ENCODE measurements at places on chromosomes 12 and 14.
A peak's percentile ranks its signal among the peaks of the same experiment; 100 is the strongest.

DNA sequence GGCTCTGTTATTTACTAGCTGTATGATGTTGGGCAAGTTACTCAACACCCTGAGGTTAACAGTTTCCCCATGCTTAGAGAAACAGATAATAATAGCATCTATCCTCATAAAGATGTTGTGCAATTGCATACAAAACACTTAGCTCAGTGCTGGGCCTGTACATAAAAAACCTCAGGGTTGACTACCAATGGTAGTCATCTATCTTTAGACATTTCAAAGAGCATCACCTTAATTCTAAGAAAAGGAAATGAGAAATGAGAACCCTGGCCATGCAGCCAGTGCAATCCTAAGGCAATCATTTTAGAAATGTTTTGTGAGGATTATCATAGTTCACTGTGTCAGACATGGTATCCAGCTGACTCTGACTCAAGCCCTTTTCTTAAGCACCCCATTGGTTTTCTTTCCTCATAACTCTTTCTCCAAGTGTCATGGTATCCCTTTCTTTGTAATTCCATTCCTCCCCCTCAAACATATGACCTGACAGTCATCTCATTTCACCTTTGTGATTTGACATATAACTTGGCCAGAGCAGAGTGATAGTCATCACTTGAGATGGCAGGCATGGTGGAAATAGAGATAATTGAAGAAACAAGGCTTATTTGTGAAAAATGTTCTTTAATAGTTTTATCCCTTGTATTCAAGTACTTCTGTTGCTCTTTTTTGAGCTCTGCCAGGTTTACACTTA is 29.5 kb upstream of the OSBPL8 start:
- DNase-seq: no peak

DNA sequence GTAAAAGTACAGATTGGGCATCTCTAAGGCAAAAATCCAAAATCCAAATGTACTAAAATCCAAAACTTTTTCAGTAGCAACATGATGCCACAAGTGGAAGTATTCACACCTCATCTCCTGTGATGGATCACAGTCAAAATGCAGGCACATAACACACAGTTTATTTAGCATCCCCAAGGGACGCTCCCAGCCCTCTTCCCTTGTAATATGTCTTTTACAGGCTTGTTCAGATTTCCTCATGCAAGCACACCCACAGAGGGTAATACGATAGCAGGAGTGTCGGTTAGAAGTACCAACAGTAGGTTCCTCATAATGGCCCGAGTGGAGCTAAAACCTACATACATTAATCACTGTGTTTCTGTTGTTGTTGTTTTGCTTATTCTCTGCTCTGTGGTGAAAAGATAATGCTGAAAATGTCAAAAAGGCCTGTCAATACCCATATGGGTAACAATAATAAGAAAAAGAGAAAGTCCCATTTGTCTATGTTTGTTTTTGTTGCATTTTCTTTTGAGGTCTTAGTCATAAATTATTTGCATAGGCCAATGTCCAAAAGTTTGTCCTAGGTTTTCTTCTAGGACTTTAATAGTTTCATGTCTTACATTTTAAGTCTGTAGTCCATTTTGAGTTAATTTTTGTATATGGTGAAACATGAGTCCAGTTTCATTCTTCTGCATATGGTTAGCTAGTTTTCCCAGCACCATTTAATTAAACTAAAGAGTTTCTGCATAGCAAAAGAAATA is 133.1 kb downstream of the LRIG3 start:
- DNase-seq: no peak

GRCh38 chr12:50185301-50185895 is 18.2 kb upstream of the CERS5 start:
- no peak for DNase-seq

DNA sequence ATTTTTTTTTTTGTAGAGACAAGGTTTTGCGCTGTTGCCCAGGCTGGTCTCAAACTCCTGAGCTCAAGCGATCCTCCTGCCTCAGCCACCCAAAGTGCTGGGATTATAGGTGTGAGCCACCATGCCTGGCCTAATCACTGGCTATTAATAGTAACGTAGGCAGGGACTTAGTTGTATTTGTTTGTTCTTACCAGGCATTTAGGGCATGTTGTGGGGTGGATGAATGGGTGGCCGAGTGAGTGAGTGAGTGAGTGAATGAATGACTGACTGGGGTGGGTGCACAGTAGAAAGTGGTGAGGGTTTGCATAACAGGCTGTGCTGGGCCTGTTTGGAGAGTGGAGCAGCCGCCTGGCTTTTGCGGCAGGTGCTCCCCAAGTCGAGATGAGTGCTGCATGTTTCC is 87.0 kb downstream of the FOXN4 start:
- no peak for DNase-seq

GRCh38 chr14:22486675-22487074 is 102.3 kb downstream of the DAD1 start:
- DNase-seq: no peak

- DNase-seq: no peak
These were observed 169.5 kb upstream of the EGLN3 start for GRCh38 chr14:34120185-34120977.

DNA sequence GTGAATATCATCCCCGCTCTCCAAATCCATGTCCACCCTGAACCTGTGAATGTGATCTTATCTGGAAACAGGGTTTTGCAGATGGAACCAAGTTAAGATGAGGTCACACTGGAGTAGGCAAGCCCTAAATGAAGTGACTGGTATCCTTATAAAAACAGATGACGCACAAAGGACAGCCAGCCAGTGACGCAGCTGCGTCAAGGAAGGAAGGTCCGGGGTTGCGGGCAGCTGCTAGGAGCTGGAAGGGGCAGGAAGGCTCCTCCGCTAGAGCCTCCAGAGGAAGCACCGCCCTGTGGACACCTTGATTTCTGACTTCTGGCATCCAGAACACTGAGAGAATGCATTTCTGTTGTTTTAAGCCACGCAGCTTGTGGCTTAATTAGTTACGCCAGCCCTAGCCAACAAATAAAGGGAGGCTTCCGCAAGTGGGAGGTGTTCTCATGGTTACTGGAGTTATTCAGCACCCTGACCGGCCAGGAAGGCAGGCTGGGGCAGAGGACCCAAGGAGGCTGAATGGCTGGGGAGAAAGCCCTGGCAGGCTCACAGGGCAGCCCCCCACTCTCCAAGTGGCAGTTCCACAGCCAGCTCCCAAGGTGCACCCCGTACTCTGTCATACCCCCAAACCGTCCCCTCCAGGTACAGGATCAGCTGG is 127.6 kb upstream of the NCOR2 start:
- no peak for DNase-seq

DNA sequence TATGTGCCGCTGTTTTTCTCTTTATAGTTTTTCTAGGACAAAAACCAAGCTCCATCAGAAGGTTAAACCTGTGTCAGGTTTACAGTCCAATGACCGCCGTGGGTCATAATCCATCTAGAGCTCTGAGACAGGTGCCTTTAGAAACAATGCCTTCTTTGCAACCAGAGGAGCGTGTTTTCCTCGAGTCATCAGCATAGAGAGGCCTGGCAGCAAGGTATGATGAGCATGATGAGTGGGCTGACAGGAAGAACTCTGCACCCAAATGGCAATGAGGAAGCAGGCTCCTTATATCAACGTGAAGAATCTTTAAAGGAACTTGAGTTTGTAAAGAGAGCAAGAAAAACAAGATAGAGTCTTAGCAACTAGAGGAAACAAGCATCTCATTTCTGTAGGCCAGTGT is 60.5 kb upstream of the NUDT4 start:
- DNase-seq: peak; percentile 6

GRCh38 chr12:104788840-104789271 is 169.2 kb downstream of the SLC41A2 start:
- no peak for DNase-seq

GRCh38 chr12:114852976-114853529 is 169.1 kb upstream of the TBX3 start:
- no peak for DNase-seq

GRCh38 chr12:57726151-57726883 is 12.2 kb downstream of the AGAP2 start:
- DNase-seq: peak; percentile 16

DNA sequence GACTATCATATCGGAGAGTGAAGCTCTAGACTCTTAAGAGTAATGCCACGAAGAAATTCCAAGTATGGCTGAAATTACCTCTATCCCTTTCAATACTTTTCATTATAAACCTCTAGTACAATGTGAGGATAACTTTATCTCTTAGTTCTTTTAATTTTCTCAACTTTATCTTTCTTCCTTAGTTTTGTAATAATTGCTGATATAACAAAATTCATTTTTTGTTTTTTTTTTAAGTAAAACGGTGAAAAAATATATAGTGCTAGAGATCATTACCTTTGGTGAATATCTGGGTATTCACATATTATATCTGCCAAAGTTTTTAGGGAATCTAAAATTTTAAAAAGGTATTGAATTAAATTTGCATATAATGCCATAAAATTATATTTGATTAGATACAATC is 19.5 kb upstream of the DNAAF2 start:
- no peak for DNase-seq

DNA sequence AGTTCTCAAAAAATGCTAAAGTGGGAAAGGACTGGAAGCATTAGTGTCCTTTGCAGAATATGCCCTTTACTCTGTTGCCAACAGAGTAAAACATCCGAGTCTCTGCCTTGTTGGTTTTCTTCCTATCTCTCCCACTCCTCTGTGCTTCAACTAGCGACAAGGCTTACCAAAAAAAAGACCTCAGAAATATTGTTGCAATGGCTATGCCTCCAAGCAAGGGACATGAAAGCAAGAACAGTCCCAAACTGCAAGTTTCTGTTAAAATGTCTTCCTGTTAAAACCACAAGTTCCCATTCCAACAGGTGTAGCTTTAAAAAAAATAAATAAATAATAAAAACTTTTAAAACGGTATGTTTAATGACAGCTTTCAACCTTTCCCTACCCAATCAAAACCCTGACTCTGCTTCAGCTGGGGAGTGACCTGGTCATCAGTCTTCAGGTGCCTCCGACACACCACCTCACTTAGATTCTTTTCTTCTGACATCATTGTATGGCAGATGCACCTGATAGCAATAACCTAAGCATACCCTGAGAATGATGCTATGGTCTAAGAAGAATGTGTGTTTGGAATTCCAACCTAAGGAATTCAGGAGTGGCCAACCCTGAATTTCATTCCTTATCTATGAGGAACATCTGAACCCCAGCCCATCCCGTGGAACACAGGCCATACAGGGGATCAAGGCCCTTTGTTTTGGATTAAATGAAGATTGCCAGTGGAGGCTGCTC is 81.0 kb downstream of the RPS29 start:
- no peak for DNase-seq

- no peak for DNase-seq
These were observed 187.2 kb downstream of the KCNA5 start for GRCh38 chr12:5230861-5231260.

DNA sequence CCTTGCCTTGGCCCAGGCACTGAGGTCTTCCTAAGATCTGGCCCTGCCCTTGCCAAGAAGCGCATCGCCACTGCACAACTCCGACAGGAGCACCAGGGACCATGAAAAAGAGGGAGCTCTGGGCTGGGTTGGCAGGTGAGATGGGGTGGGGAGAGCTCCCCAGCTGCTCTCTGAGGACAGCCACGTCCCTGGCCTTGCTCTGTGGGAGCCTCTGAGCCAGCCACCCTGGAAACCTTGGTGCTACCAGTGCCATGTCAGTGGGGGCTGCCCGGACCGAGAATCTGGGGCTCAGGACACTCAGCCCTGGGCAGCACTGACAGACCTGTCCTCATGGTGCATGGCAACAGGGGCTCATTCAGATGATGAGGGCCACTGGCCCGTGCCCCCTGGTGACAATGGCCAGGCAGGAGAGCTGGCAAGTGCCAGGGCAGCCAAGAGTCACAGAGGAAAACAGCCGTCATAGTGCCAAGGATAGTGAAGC is 134.8 kb downstream of the ZFP36L1 start:
- DNase-seq: no peak

GRCh38 chr14:34450542-34450915 is 11.5 kb downstream of the SPTSSA start:
- DNase-seq: no peak

DNA sequence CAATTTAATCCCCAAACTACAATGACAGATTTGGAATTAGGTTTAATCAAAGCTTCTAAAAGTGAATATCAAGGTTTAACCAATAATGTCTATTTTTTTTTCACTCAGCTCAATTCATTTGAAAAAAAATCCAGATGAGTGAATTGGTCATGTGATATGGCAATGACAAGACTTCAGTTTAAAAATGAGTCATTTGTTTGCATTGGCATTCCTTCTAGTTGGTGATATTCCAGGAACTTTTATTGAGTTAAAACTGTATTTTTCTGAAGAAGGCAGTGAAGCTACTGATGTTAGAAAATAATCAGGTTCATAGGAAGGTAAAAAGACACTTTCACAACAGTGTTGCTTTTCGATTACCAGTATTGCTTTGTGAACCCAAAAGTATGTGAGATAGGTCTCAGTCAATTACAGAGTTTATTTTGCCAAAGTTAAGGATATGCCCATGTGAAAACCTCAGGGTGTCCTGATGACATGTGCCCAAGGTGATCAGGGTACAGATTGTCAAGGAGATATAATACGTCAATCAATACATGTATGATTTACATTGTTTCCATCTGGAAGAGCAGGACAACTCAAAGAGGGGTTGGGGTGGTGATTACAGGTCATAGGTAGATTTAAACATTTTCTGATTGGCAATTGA is 1214.9 kb downstream of the GALC start:
- no peak for DNase-seq

DNA sequence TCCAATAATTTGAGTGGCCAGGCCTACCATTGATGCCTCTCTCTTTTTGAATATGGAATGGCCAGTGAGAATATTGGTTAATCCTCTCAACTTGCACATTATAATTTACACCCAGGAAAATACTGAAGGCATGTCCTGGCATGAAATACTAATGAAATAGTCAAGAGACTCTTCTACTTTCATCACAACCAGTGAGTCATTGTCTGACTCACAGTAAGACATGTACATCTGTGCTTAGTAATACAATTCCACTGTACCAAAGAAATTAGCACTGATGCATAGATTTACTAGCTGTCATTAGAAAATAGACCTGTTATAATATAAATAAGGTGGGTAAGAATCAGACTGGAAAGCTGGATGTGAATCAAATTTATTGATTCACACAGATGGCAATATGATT is 31.6 kb downstream of the KCNC2 start:
- DNase-seq: no peak

GRCh38 chr14:20116748-20117147 is 6.2 kb downstream of the OR4K17 start:
- no peak for DNase-seq

- DNase-seq: no peak
These were observed 10.1 kb downstream of the SPATS2 start for GRCh38 chr12:49377386-49377785.

GRCh38 chr12:110543252-110543959 is 39.7 kb downstream of the PPTC7 start:
- no peak for DNase-seq

- DNase-seq: no peak
These were observed 60.7 kb upstream of the BCAT1 start for GRCh38 chr12:25009496-25010092.

DNA sequence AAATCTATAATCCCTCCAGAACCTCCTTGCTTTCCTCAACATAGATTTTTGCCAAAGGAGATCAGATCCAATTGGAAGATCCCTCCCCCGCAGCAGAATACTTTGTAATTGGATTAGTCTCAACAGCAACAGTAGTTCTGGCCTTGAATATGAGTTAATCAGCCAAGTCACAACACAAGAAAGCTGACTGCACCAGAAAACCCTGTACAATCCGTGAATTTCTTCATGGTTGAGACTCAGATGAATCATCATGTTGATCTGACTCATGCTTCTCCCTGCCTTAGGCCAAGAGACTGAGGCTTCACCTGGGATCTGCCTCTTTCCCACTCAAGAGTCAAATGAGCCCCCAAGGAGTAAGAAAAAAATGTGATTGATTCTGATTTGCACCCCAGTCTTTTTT is 3.0 kb upstream of the METTL17 start:
- DNase-seq: no peak

GRCh38 chr12:68559246-68559645 is 51.5 kb upstream of the RAP1B start:
- DNase-seq: no peak

GRCh38 chr14:60327447-60328331 is 78.7 kb downstream of the PPM1A start:
- DNase-seq: peak; percentile 53
